Gastroesophageal sphincter (tissue), 4 donors: ENCODE measurements at places on chromosomes 16 and 17.

DNA sequence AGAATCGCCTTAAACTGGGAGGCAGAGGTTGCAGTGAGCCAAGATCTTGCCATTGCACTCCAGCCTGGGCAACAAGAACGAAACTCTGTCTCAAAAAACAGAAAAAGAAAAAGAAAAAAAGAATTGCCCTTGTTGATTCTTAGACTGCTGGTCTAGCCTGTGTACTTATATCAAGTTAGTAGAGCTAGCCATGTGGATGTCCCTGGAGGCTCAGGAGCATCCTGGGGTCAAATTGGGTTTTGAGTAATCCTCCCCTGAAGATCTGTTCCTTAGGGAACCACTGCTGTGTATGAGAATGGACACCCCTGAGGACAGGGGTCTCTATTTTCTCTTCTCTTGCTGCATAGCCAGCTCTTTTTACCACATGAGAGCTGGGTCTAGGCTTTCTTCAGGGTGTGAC lies 21.5 kb downstream of the SLC7A6OS start:
- ATAC-seq, result no peak

DNA sequence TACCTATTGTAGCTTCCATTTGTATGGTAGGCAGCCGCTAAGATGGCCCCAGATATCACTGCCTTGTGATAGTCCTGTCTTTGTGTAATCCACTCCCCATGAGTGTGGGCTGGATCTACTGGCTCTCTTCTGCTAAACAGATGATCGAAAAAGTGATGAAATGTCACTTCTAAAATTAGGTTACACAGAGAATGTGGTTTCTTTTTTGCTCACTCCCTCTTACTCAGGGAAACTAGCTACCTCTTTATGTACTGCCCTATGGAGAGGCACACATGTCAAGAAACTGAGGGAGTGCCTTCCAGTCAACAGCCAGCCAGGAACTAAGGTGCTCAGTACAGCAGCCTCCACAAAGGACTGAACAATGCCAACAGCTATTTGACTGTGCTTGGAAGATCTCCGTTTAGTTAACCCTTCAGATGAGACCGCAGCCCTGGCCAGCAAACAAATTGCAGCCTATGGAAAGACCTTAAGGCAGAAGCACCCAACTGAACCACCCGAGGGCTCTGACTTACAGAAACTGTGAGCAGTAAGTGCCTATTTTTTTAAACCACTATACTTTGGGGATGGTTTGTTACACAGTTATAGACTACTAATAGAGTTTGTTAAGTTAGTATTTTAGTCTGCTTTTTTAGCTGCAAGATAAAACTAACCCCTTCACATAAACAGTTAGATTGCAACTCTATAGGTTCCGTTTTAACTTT lies 113.2 kb upstream of the MAF start:
- no peak for ATAC-seq

DNA sequence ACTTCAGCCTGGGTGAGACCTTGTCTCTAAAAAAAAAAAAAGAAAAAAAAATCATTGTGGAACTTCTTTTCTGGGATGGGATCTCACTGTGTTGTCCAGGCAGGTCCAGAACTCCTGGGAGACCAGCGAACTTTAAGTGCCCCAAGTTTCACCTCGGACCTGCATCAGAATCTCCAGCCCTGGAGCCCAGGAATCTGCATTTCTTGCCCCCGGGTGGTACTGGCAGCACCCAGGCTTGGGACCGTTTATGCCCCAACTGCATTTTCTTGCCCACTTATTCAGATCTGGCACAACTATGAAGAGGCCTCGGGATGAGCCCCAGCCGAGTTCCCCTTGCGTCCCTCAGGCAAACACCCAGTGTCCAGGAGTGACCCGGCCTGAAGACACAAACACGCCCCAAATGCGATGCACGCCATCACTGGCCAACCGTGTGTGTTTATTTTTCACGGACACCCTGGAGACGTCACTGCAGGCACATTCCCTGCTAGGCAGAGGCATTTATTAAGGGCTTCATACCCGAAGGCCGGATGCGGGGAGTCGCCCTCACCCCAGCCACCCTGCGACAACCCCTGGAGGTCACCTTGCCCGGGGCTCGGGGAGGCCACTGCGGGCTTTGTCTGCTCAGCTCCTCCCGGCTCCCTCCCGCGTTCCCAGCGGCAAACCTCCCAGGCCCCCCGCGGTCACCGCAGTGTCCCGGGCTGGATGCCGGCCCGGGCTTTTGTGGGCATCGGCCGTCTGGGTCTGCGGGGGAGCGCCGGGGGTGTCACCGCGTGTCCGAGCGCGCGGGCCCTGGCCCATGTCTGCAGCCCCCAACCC lies 684 bp upstream of the SPIRE2 start:
- peak; percentile 52 for ATAC-seq

DNA sequence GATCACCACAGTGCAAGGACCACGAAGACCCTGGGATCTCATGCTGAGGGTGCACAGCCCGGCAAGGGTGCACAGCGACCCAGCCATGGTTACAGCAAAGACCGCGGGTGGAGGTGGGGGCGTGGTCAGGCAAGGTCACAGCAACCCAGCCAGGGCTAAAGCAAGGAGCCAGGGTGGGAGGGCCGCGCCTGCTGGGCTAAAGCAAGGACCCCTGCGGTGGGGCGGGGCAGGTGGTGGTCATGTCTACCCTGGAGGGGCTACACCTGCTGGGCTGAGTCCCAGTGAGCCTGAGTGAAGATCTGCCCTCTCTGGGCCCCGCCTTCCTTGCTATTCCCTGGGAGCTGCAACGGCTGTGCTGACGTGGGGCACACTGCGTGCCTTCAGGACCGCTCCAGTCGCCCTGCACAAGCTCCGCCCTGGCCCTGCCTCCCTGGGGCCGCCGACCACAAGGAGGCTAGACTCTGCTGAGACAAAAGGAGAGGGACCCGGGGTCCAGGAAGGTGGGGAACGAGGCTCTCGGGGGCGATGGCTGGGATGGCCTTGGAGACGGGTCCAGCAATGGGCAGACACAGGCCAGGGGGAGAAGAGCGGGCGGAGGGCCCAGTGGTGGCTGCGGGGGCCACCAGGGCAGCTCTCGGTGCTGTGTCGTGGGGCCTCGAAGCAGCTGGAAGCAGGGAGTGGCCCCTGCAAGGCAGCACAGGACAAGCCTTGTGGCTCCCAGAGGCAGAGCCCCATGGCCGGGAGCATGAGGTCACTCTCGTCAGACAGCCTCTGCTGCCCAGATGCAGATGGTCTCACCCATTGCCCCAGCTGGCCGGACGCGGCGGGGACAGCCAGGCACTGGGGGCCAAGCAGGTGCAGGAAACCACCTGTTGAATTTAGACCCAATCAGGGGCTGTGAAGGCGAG lies 52.8 kb downstream of the CBFA2T3 start:
- no peak for ATAC-seq

- no peak for ATAC-seq
These were observed 59.1 kb upstream of the CCL2 start for GRCh38 chr17:34195987-34196386.

- ATAC-seq, result no peak
These were observed 941 bp downstream of the PDK2 start for GRCh38 chr17:50096092-50096491.

DNA sequence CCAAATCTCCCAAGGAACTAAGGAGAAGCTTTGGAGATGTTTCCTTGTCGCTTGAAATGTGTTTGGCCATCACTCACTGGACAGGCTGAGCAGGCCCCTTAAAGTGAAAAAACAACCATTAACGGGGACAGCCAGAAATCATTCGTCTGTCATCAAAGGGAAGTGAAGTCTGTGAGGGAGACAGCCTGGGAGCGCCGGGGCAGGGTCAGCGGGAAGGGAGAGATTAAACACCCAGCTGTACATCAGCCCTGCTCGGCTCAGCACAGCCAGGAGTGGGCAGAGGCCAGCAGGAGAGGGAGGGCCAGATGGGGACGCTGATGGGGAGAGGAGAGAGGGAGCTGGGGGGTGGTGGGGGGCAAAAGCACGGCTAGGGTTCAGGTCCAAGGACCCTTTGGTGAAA lies 105.1 kb downstream of the SDK2 start:
- no peak for ATAC-seq

DNA sequence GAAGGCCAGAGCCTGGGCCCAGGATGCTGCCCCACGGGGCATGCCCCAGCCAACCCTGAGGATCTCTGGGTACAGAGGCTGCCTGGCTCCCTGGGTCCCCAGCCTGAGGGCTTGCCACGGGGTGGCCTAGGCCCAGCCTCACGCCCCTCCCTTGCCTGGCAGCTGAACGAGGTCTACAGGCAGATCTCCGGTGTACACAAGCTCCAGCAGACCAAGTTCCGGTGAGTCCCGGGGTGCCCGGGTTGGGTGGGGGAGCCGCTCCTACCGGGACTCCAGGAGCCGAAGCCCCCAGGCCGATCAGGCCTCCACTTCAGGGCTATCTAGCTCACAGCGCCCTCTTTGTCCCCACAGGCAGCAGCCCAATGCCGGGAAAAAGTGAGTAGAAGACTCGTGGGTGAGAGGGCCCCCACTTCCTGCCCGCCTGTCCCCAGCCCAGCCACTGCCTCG lies 19.4 kb downstream of the ITGB4 start:
- no peak for ATAC-seq

DNA sequence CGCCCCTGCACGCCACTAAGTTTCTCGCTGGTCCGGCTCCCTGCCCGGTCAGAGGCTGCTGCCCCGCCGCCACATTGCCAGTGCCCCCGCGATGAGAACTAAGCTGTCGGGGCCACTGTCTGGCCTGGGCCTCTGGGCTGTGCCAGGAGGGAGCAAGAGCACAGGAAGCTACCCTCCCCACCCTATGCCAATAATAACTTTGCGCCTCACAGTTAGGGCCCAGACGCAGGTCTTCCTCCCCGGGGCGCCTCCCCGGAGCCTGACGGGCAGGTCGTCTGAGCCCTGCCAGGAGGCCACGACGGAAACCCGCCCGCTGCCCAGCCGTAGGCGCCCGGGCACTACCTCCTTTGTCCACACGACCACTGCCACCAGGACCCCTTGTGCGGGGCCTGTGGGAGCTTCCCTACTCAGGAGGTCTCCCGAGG lies 1.5 kb downstream of the ZFPM1 start:
- ATAC-seq, result no peak
